ENCODE measurements at places on chromosomes 13 and 19. TPM values are rescaled to one million over a fixed set of nuclear protein-coding genes. Genes with fewer than 3 reads are reported as not detected.

KCNK6 gene
- 5.8 TPM for total RNA-seq

NDUFA11 gene
- total RNA-seq = 385 TPM

ZNF837 gene
- 2.3 TPM for total RNA-seq

TSC22D1 gene
- 49.3 TPM for total RNA-seq

POU4F1 gene
- 0.98 TPM for total RNA-seq

SYCN gene
- not detected for total RNA-seq

SLC5A5 gene
- total RNA-seq = not detected

CEACAM1 gene
- 6.2 TPM for total RNA-seq

UBE2L5 gene
- total RNA-seq = not detected

CYP4F11 gene
- not detected for total RNA-seq

TMIGD2 gene
- not detected for total RNA-seq

PINLYP gene
- total RNA-seq = 0.98 TPM

ZNF614 gene
- 10.1 TPM for total RNA-seq

OVOL3 gene
- not detected for total RNA-seq

MIR17HG gene
- total RNA-seq = 7.5 TPM

SYNGR4 gene
- not detected for total RNA-seq

DENND1C gene
- not detected for total RNA-seq

SERP2 gene
- total RNA-seq = not detected

KLK13 gene
- not detected for total RNA-seq

WDR88 gene
- total RNA-seq = not detected

ETFB gene
- total RNA-seq = 58.4 TPM

IZUMO4 gene
- total RNA-seq = 2.0 TPM

KIR3DL2 gene
- total RNA-seq = not detected

GJA3 gene
- not detected for total RNA-seq

ZNF443 gene
- 5.2 TPM for total RNA-seq

FCAR gene
- total RNA-seq = not detected

THSD1 gene
- total RNA-seq = 67.3 TPM

ZNF763 gene
- 0.33 TPM for total RNA-seq

CYP2A7 gene
- not detected for total RNA-seq

PPP1R15A gene
- 49.8 TPM for total RNA-seq

ZNF677 gene
- total RNA-seq = 20.6 TPM

TMEM38A gene
- total RNA-seq = 3.6 TPM

URAD gene
- total RNA-seq = not detected

WDR62 gene
- 6.5 TPM for total RNA-seq

MCF2L gene
- total RNA-seq = under 0.01 TPM

HSPB6 gene
- 0.65 TPM for total RNA-seq

CABP5 gene
- total RNA-seq = not detected

All from vein endothelial cell (primary cell).